ENCODE measurements at places on chromosomes 1 and 21.

DNA sequence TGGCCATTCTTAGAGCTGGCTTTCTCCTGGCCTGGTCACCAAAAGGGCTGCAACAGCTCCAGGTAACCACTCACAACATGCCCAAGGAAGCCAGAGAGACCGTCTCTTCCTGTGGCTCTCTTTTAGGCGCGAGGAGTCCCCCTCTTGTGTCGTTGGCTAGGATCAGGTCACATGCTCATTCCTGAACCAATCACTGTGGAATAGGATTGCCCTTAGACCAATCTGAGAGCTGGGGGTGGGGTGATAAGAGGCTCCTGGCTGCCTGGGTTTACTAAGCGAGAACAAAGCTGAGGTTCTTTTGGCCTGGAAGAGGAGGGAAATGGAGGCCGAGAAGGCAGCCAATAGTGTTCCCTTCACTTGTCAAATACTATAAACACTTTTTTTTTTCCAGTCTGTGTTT lies 452.1 kb upstream of the PROX1 start:
- no peak for DNase-seq

- no peak for DNase-seq
Observed at GRCh38 chr1:196877964-196878363, 9.9 kb upstream of the CFHR4 start.

DNA sequence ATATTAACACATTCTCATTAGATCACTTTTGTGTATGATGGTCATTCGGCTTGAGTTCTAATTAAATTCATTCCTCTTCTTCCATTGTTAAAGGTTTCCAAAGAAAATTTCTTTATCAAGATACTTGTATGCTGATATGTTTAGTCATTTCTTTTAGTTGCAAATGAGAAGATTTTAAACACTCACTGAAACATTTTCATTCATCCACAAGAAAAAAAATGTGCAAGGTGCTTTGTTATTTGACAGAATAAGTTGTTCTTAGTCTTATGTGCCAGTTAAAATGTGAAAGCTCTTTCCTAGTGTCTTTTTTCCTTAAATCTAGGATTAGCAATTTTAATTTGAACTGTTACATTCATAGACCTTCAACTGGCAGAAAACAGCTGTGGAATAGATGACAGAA lies 727.0 kb upstream of the NEGR1 start:
- no peak for DNase-seq

- DNase-seq = no peak
Observed at GRCh38 chr1:200184196-200184595, 156.7 kb downstream of the NR5A2 start.

GRCh38 chr1:14626869-14627607 lies 28.6 kb downstream of the KAZN start:
- no peak for DNase-seq

DNA sequence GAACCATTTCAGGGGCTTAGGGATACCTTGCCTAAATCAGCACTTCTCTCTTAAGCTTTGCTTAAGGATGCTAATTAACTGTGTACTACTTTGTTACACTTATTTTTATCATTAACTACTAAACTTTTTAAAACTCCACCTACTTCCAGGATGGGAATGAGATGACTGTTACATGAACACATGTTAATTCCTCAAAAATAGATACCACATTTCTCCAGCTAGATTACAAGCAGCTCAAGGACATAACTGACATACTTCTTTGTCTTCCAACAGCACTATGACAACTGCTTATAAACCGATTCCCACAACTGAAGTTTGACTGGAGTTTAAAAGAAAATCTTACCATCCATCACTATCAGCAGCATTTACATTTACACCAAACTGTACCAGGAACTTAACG lies 53.7 kb downstream of the TP53BP2 start:
- no peak for DNase-seq

DNA sequence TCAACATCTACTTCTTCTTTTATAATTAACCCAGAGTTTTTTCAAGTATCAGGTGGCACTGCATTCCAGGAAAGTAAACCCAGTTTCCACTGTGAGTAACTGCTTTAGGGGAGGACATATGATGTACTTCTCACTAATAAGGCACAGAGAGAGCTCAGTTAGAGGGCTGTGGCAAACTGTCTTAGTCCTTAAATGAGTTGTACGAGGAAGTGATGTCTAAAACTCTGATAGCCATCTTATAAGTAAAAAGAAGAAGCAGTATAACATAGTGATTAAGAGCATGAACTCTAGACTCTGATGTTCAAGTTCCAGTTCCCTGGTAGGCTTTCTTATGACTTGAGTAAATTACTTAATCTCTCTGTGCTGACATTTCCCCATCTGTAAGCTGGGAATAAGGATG lies 58.7 kb upstream of the PTGS2 start:
- no peak for DNase-seq

GRCh38 chr21:44353191-44353970 lies at the start of gene TRPM2:
Gene TRPM2, plus strand, starts transcription at chr21:44353621. Its CDS starts 80 bp downstream, at chr21:44353701.
- DNase-seq = no peak

DNA sequence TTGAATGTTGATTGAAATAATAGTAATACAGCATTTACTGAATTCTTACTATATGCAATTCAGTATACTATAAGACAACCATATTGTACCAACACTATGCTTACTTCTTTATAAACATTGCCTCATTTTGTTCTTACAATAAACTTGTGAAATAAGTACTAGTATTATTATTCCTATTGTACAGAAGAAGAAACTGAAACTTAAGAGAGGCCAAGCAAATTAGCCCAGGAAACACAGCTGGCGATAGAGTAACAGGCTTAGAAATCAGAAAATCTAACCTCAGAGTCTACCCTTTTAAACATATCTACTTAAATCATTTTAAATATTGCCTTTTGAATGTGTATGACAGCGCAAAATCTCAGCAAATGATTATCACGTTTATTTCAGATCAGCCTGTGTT lies 41.7 kb downstream of the FASLG start:
- DNase-seq = no peak

- DNase-seq = no peak
Observed at GRCh38 chr1:15153184-15153841, at the start of gene TMEM51. Gene TMEM51, plus strand, starts transcription at chr1:15153747. Its CDS starts 61,341 bp downstream, at chr1:15215088.

DNA sequence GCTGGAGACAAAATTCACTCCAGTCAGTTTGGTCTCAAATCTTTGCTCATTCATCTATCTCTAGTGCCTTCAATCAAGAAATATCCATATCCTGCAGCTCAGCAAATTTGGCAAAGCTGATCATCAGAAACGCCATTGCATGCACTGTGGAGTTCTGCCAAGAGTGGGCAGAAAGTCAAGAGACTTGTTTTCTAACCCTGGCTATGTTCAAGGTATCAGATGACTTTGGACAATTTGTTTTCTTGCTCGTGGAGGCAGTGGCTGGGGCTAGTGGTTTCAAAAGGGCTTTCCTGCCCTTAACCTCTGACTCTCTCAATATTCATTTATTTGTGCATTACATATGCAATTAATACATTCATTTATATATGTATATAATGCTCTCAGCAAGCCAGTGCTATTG lies 12.8 kb upstream of the LRRC52 start:
- DNase-seq = no peak

DNA sequence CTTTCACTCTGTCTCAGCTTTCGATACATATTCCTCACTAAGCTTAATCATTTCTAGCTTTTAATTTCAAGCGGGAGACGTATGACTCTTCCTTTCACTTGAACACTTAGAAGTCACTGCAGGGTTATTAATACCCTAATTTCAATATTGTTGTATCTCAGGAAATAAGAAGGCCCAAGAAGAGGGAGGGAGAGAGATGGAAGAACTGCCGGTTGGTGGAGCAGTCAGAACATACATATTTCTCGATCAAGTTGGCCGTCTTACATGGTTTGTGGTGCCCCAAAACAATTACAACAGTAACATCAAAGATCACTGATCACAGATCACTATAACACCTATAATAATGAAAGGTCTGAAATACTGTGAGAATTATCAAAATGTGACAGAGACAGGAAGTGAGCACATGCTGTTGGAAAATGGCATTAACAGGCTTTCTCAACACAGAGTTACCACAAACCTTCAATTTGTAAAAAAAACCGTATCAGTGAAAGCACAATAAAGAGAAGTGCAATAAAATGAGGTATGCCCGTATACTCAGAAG lies 145.4 kb upstream of the HP1BP3 start:
- DNase-seq = no peak

DNA sequence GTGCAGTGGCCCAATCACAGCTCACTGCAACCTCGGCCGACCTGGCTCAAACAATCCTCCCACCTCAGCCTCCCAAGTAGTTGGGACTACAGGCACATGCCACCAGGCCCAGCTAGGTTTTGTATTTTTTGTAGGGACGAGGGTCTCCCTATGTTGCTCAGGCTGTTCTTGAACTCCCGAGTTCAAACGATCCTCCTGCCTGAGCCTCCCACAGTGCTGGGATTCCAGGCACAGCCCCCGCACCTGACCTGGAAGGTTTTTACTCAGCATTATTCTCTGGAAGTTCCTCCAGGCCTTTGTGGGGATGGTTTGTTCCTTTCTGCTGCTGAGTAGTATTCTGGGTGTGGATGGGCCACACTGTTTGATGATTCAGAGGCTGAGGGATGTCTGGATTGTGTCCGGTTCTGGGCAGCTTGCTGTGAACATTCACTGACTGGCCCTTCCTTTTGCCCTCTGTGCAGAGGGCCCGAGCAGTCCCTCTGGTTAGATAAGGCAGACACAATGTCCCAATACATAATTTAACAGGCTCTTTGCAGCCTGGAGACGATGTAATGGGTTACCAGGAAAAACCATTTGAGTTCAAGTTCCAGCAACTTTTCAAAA lies 6.0 kb upstream of the TRAPPC10 start:
- no peak for DNase-seq

DNA sequence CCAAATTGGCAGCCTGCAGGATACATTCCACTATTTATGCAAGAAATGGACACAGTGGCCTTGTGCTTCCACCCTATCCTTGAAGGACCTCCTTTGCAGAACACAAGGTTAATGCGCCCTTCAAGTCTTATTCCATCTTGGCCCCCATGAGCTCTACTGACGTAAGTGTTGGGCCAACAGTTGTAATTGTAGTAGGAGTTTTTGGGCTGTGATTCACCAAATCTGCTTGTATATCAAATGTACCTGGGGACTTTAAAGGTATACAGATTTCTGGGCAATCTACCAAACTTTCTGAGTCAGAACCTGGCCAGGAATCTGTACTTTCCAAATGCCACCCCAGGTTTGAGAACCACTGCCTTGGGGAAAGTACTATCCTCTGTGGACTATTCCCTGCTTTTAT lies 100.9 kb upstream of the MARK1 start:
- no peak for DNase-seq

GRCh38 chr21:43879348-43880110 lies 14.5 kb downstream of the AGPAT3 start:
- no peak for DNase-seq

- no peak for DNase-seq
Observed at GRCh38 chr1:6298940-6299465, 38.1 kb upstream of the GPR153 start.

- DNase-seq = peak; percentile 33
Observed at GRCh38 chr1:35706846-35707600, 11.7 kb downstream of the C1orf216 start.

DNA sequence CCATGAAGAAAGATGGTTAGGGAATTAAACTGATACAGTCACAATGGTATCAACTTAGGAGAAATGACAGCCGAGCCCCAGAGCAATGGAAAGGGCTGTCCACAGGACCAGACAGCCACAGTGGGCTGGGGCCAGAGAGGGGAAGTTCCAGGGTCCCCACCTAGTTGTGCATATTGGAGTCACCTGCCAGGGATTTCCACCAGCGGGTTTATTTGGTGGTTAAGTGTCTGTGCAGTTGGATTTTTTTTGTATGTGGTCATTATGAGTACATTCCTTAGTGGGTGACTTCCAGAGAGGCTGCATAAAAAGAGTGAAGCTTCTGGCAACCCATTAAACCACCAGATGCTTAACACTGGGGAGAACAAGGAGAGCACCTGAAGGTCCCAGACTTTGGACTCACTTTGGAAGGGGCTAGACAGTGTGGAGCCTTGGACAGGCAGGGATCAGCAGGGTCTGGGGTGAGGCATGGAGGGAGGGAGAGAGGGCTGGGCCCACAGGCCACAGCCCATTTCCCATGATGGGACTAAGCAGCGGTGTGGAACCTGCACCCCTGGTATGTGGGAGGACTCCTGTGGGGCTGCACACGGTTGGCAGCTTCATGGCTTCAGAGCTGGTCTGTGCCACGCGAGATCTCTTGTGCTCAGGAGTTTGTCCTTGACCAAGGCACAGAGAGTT lies 7.8 kb upstream of the PTTG1IP start:
- DNase-seq = no peak

- no peak for DNase-seq
Observed at GRCh38 chr1:156492591-156493080, 7.9 kb downstream of the MEF2D start.

DNA sequence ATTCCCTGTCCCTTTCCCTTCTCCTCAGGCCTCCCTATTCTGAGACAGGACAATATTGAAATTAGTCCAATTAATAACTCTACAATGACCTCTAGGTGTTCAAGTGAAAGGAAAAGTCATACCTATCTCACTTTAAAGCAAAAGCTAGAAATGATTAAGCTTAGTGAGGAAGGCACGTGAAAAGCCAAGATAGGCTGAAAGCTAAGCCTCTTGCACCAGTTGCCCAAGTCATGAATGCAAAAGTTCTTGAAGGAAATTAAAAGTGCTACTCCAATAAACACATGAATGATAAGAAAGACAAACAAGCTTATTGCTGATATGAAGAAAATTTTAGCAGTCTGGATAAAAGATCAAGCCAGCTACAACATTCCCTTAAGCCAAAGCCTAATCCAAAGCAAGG lies 3.8 kb upstream of the MAP3K21 start:
- no peak for DNase-seq

DNA sequence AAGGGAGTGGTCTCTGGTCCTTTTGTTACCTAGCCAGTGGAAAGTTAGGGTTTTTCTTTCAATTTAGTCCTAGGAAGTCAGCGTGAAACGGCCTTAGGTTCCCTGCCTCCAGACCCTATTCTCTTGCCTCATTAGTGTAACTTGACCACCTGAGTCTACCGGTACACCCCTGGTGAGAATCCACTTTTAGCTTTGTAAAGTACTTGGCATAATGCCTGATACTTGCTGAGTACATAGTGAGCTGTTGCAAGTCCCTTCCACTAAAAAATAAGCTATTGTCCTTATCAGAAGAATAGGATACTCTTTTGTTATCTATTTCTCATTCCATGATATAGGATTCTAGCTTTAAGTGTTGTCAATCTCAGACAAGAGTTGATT lies 228.8 kb downstream of the ST6GALNAC3 start:
- DNase-seq = no peak

DNA sequence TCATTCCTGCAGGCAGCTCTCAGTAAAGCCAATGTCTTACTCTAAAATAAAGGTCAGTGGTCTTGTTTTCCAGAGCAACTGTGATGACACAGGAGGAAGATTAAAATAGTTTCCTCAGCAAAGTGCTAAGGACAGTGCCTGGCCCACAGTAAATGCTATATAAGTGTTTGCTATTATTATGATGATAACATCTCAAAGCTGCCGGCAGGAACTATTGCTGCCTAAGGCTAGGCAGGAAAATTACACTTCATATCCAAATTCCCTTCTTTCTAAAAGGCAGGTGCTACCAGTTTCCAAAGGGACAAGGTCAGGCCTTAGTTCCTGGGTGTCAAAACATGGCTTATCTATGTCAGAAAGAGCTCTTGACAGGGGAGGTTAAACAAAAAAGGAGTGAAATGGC lies 401.3 kb downstream of the HHAT start:
- no peak for DNase-seq

- peak; percentile 13 for DNase-seq
Observed at GRCh38 chr1:27726173-27727044, 648 bp downstream of the FAM76A start.

- no peak for DNase-seq
Observed at GRCh38 chr1:54325703-54326461, 80.3 kb downstream of the SSBP3 start.

- DNase-seq = no peak
Observed at GRCh38 chr1:227356620-227357146, 38.4 kb upstream of the CDC42BPA start.
